ENCODE measurements at places on chromosomes 1 and 21.

DNA sequence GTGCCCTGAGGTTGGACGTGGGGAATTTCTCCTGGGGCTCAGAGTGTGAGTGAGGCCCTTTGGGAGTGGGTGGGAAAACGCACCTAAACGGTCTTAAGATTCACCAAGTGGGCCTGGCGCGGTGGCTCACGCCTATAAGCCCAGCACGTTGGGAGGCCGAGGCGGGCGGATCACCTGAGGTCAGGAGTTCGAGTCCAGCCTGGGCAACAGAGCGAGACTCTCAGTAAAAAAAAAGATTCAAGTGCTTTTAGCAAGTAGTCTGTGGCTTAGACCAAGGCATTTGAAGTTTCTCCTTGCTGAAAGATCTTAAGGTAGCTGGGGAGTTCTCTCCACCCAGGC is 1.4 kb downstream of the RPS8 start:
- DNase-seq, result no peak

- DNase-seq, result no peak
Observed at GRCh38 chr1:152182944-152183361, 23.9 kb upstream of the RPTN start.

DNA sequence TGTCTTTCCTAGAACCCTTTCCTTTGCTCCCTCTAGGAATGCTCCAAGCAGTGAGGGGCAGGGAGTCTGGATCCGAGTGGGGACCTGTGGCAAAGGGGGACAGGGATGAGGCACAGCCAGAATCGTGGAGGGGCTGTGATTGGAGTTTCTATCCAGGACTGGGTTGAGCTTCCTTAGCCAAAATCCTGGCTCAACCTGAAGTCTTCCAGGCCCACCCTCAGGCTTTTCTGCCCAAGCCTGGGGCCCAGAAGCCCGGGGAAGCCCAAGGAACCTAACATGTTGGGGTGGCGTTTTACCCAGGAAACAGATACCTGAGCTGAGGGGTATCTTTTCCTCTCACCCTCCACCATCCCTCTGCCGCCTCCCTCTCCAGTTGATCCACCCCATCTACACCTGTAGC is 5.4 kb downstream of the MYOG start:
- DNase-seq, result no peak

DNA sequence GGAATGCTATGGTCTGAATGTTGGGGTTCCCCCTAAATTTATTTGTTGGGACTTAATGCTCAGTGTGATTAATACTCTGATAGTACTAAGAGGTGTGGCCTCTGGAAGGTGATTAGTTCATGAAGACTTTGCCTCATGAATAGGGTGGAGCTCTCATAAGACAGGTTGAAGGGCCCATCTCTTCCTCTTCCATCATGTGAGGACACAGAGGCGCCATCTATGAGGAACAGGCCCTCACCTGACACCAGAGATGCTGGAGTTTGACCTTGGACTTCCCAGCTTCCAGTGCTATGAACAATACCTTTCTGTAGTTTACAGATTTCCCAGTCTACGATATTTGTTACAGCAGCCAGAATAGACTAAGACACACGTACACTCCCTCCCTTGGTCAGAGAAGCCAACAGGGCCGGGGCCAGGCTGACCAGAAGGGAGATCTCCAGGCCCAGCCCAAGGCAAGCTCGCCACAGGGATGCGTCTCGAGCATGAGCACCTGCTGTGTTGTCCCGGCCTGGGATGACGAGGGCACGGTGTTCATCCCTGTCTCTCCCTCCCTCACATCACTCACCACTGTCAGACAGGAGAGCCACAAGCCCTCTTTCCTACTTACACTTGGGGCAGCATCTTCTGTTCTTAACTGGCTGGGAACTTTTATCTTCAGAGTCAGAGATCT is 4.7 kb upstream of the ABCG1 start:
- DNase-seq, result no peak

GRCh38 chr21:44932408-44933181 is 7.2 kb upstream of the SLX9 start:
- peak; percentile 59 for DNase-seq

- no peak for DNase-seq
Observed at GRCh38 chr1:89799495-89799894, 21.3 kb upstream of the LRRC8D start.

DNA sequence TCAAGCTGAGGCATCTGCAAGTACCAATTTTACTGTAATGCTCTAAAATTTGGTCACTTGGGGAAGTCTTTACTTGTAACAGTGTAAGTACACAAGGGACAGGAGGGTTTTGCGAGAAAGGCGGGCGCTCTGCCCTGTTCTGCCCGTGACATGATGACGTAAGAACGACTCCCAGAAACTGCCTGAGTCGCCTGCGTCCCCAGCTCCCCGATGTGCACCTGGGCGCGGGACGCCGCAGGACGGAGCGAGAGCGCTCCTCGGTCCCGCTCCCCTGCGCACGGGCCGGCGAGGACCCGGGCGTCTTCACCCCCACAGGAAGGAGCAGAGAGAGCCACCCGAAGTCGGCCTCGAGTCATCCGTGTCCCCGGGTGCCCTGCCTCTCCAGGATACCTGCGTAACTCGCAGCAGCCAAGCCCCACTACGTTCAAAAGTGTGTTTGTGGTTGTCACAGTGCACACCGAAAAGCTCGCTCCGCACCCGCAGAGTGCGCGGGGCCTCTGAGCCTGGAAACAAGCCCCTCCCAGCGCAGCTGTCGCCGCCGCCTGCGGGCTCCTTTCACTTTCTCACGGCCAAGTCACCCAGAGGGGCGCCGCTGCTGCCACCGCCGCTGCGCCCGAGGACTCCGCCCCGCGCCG is 3.3 kb upstream of the ZBTB18 start:
- no peak for DNase-seq

GRCh38 chr1:17121881-17122280 is 2.6 kb upstream of the PADI2 start:
- no peak for DNase-seq

DNA sequence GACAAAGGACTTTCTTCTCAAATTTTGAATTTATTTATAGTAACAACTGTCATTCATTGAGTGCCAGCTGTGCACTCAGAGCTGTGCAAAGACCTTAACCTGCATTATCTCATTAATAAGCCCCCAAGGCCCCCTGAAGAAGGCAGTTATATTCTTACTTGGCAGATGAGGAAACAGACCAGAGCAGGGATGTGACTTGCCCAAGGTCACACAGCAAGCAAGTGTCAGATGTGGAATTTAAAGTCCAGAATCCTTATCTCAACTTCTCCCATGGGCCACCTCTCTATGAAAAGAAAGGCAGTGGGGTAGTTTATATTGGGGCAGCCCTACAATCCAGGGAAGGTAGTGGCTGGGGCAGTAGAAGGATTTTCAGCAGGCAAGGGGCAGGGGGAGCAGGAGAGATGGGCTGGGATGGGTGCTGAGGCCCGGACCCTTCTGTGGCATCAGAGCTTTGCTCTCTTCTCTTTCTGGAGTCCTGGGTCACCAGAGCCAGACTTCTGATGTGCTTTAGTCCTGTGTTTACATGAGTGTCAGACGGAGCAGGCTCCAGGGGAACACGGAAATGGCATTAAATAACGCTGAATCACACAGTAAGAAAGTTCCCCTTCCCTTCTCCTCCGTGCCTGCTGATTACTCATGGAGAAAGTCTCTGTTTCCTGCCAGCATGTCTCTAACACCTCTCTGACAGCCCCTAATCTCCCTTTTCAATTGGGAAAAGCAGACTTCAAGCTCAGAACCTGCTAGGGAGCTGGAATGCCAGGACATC is 39.5 kb downstream of the EPHB2 start:
- DNase-seq, result no peak

DNA sequence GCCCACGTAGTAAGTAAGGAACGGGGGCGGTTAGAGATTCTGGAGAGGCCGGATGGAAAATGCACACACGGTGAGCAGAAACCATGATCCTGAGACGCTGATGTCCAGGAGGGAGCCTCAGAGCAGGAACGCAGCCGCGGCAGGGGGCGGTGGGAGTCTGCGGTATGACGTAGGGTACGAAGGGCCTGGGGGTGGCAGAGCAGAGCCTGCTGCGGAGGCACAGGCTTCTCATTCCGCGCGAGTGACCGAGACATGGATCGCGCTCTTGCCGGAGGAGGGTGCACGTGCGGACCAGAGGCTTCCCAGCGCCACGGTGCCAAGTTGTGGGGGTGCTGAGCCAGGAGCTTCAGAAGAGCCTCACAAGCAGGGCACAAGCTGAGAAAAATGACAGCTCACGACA is 176.2 kb downstream of the KIF26B start:
- DNase-seq, result no peak

DNA sequence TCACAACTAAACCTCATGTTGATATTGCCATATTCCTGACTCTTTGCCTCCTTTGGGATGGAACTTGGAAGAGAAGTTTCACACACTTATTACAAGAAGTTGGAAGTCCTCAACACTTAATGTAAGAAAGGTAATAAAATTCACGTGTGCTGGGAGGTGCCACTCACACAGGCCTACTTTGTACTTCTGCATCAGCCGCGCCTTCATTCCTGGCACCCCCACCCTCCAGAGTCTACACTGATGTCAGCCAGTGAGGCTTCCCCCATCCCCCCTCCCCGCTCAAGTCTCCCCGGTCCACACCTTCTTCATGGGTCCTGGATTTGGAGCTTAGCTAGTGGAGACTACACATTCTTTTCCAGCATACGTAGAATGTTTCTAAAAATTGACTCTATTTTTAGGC is 24.8 kb upstream of the SLC45A1 start:
- DNase-seq, result no peak

DNA sequence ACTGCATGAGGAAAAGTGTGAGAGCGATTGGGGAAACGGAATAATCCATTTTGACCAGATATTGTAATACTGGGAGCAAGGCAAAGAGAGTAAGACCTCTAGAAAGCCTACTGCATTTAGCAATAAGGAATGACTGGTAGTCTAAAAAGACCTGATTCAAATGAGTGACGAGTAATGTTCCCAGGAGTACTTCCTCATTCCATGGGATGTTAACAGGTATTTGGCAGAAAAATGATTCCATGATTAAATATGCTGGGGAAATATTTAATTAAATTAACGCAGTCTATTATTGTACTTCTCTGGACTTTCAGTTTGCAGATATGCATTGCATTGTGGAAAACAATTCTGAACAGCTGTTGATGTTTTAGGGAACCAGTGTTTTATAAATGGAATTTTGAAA is 105.5 kb downstream of the RPE65 start:
- no peak for DNase-seq

GRCh38 chr21:42472521-42472920 is 23.5 kb downstream of the RSPH1 start:
- DNase-seq, result no peak

DNA sequence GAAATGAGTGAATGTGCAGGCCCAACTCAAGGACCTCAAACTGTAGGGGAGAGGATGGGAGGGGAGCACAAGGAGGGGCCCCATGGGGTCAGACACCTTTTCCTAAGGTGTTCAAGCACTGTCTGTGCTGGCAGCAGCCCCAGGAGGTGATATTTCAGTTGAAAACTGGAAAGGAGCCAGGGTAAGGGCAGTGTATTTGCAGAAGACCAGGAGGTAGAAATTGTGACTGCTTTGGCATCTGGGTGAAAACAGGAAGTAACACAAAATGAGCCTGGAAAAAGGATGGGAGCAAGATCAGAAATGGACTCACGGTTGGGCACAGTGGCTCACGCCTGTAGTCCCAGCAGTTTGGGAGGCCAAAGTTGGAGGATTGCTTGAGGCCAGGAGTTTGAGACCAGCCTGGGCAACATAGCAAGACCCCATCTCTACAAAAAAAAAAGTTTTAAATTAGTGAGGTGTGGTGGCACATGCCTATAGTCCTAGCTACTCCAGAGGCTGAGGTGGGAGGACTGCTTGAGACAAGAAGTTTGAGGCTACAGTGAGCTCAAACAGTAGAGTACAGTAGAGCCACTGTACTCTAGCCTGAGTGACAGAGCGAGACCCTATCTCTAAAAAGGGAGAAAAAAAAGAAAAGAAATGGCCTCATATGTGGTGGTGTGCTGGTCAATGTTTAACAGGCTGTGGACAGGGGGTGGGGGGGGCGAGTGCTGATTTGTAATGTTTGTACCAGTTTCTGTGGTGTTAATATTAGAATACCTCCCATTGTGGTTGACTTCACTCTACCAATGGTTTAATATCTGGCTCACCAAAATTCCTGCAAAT is 76.2 kb upstream of the ANGPTL1 start:
- DNase-seq, result no peak
